ENCODE measurements at places on chromosomes 1 and 21.

- DNase-seq = no peak
Measured at GRCh38 chr1:63818567-63819325, 44.9 kb downstream of the ROR1 start.

- no peak for DNase-seq
Measured at GRCh38 chr1:182556279-182556678, 32.8 kb downstream of the RNASEL start.

DNA sequence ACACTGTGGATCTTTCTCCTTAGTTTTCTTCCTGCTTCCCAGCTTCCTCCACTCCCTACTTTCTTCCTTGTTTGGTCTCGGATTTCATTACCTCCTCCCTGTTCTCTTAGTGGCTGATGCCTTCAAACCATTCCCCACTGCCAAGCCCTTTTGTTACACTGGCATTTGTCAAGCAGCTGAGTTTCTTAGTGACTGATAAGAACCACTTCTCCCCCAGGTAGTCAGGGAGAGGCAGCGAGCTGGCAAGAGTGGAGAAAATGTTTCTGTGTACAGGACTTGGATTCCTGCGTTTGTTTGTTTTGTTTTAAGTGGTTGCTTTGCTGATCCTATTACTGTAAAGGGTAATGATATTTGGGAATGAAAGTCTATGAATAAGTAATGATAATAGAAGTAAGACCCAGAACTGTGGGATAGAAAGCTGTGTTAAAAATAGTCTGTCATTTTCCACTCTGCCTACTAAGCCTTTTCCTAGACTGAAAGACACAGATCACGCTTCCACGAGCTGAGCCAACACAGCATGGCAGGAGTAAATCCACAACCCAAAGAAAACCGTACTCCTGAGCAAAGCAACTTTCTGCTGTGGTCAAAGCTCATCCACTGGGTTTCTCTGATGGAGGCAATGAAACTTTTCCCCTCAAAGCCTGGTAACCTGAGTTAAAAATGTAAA is 10.1 kb upstream of the SERTAD4 start:
- no peak for DNase-seq

DNA sequence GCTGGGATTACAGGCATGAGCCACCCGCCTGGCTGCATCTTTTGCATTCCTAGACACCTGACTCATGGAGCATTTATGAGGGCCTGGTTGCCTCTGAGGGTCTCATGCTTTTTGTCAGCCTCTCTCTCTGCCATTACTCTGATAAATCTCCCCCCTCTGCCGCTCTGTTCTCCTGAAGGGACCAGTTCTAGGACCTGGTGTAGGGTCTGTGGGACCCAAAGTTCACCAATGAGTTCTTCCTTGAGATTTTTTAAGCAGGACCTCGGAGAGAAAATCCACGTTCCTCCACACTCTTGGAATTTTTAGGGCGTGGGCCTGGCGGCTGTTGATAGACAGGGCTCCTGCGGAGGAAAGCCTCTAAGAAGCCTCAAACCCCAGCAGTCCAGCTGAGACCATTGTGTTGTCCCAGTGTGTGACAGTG is 91.9 kb upstream of the ERRFI1 start:
- no peak for DNase-seq

GRCh38 chr1:203069030-203069747 is 16.6 kb downstream of the MYOG start:
- DNase-seq = no peak

- no peak for DNase-seq
Measured at GRCh38 chr21:46622226-46622625, 13.2 kb upstream of the PRMT2 start.

GRCh38 chr1:229354226-229354625 is 11.4 kb upstream of the CCSAP start:
- DNase-seq = no peak

GRCh38 chr1:94084547-94084946 is 36.4 kb downstream of the ABCA4 start:
- no peak for DNase-seq

- no peak for DNase-seq
Measured at GRCh38 chr1:175749075-175749474, 5.7 kb upstream of the TNR start.

- DNase-seq = no peak
Measured at GRCh38 chr1:78536427-78536826, 45.7 kb downstream of the PTGFR start.

GRCh38 chr1:51829058-51829457 is 49.5 kb downstream of the NRDC start:
- DNase-seq = no peak

- DNase-seq = no peak
Measured at GRCh38 chr1:15799928-15800835, 7.3 kb downstream of the UQCRHL start.

- DNase-seq = no peak
Measured at GRCh38 chr1:244394826-244395765, 56.6 kb downstream of the ADSS2 start.

DNA sequence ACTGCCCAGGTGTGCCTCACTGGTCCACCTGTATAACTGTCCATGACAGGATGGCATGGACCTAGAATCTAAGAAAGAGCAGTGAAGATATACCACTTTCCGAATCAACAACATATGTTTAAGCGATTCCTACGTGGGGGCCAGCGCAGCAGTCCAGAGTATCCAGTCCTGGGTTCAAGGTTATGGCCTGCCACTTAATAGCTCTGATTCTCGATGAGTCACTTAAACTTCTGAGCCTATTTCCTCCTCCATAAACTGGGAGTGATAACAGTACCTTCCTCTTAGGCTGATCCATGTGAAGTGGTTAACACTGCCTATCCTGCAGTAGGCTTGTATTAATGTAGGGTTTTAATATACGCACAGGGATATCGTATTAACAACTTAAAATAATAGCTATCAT is 2.8 kb downstream of the STPG1 start:
- no peak for DNase-seq

GRCh38 chr1:245926888-245927287 is 580.2 kb downstream of the SMYD3 start:
- no peak for DNase-seq

DNA sequence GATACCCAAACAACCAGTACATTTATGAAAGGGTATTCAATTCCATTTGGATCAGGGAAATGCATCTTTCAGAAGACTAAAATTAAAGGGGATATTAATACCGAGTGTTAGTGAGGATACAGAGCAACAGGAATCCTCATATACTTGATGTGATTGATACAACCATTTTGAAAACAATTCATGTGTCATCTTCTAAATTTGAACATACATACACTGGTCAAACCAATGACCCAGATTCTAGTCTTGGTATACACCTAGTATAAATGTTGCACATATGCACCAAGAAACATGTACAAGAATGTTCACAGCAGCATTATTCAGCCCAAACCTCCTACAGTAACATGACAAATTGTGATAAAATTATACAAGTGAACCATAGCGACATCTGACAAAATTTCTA is 58.6 kb downstream of the ZNF644 start:
- DNase-seq = no peak

- DNase-seq = no peak
Measured at GRCh38 chr1:7380712-7381111, 390.4 kb upstream of the VAMP3 start.

GRCh38 chr1:72064196-72065075 is 217.9 kb downstream of the NEGR1 start:
- DNase-seq = no peak

GRCh38 chr1:243406424-243406823 is 150.6 kb downstream of the SDCCAG8 start:
- peak; percentile 29 for DNase-seq

- DNase-seq = no peak
Measured at GRCh38 chr1:87572891-87573290, 244.2 kb downstream of the LMO4 start.

GRCh38 chr1:230713547-230713914 is 391 bp downstream of the AGT start:
- DNase-seq = no peak

DNA sequence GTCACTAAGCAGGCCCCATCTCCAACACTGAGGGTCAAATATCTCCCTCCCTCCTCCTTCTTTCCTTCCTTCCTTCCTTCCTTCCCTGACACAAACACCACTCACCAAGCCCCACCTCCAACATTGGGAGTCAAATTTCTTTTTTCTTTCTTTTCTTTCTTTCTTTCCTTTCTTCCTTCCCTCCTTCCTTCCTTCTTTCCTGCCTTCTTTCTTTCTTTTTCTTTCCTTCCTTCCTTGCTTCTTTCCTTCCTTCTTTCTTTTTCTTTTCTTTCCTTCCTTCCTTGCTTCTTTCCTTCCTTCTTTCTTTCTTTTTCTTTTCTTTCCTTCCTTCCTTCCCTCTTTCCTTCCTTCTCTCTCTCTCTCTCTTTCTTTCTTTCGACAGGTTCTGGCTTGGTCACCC is 79.2 kb upstream of the ETS2 start:
- DNase-seq = no peak
